WTC11 (cell line): ENCODE measurements at places on chromosomes 7 and 10.

GRCh38 chr7:20895563-20895962 lies 108.9 kb upstream of the SP8 start:
- no peak for DNase-seq

- DNase-seq, result no peak
Measured at GRCh38 chr7:22696541-22697228, 30.3 kb upstream of the IL6 start.

DNA sequence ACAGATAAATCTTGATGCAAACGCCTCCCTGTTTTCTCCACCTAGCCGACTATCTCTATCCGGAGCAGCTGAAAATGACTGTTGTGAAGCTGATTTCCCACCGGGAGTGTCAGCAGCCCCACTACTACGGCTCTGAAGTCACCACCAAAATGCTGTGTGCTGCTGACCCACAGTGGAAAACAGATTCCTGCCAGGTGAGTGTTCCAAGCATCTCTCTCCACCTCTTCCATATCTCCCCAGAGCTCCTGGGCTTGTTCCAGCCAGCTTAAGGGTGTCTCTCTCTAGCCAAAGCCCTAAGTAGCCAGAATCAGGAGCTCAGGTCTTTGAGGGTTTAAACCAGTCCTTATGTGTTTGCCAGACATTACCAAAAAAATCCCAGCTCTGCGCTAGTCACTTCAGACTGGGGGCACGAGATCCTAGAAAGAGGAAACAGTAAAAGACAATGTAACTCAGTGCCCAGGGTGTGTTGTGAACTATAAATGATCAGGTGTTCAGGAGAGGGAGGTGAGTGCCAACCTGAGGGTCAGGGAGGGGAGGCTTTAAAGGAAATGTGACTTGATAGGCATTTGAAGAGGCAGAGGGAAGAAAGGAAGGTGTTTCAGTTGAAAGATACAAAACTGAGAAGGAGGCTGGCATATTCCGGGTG lies 4.4 kb downstream of the PLAU start:
- no peak for DNase-seq

DNA sequence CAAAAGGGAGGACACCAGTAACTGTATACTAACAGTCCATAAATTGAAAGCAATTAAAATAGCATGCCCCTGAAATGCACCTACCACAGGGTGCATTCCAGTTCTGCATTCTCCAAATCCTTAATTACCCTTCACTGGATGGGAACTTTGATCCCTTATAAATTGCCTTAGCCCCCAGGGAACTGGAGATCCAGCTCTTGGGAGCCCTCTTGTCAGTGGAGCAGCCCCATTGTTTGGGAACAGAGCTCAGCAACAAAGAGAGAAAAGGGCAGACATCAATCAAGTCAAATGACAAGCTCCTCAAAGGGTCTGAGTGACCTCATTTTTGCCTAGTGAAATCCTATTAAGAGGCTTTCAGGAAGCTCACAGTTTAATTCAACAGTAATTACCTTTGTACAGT lies 472.6 kb downstream of the XPNPEP1 start:
- DNase-seq, result no peak

- DNase-seq, result no peak
Measured at GRCh38 chr10:17782921-17783665, 26.1 kb upstream of the MRC1 start.

- DNase-seq, result no peak
Measured at GRCh38 chr10:99531696-99532593, 797 bp upstream of the NKX2-3 start.

DNA sequence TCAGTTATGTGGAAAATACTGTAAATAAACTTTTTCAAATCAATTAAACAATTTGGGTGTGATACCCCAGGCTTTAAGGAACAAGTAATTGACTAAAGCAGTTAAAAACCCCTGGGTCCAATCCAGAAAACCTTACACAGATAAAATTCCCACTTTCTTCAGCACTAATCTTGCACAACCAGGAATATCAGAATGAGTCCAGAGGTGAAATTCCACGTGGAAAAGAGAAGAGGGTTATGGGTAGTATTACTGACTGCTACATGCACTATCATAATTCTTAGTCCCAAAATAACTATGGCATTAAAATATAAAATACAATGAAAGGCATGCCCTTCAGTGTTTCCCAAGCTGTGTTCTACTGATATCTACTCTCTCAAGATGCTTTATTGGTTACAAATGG lies 135.7 kb upstream of the STEAP4 start:
- DNase-seq, result no peak

GRCh38 chr7:33067921-33068320 lies 5.3 kb upstream of the NT5C3A start:
- DNase-seq, result no peak

- no peak for DNase-seq
Measured at GRCh38 chr7:116215551-116215950, 5.2 kb downstream of the TES start.

DNA sequence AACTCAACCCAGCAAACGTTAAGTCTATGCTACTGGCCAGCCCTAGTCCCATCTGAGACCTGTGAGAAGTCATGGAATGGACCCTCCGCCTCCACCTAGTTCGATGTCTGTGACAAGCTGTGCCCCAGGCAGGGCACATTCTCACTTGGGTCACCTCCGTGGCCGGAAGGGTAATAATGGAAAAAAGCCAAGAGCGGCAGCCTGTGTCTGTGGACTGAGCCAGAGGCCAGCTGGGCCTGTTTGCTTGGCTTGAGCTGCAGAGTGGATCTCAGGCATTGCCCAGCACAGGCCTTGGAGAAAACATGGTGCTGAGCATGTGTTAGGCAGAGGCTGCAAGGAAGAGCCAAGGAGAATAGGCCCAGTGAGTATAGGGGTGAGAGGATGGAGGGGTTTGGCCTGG lies 97.8 kb downstream of the GALNT17 start:
- no peak for DNase-seq

DNA sequence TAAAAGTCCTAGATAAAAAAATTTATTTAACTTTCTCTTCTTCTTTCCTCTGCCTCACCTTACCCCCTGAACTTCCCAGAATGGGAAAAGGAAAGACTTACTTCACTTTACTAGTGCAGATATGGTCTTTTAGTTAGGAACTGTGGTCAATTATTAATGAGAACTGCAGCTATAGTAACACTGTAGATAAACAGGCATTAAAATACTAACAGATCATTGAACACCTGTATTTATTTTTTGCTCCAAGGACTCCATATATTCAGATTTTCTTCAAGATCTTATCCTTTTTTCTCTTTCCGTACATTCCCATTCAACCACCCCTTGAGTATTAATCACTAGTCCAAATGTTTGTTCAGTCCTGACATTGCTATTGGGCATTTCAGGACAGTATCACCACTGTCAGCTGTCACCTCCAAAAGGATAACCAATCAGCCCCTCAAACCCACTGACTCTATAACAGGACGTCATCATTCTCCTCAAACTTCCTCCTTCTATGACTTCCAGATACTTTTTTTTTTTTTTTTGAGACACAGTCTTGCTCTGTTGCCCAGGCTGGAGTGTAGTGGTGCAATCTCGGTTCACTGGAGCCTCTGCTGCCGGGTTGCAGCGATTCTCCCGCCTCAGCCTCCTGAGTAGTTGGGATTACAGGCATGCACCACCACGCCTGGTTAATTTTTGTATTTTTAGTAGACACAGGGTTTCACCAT lies 4.2 kb downstream of the CPVL start:
- no peak for DNase-seq

DNA sequence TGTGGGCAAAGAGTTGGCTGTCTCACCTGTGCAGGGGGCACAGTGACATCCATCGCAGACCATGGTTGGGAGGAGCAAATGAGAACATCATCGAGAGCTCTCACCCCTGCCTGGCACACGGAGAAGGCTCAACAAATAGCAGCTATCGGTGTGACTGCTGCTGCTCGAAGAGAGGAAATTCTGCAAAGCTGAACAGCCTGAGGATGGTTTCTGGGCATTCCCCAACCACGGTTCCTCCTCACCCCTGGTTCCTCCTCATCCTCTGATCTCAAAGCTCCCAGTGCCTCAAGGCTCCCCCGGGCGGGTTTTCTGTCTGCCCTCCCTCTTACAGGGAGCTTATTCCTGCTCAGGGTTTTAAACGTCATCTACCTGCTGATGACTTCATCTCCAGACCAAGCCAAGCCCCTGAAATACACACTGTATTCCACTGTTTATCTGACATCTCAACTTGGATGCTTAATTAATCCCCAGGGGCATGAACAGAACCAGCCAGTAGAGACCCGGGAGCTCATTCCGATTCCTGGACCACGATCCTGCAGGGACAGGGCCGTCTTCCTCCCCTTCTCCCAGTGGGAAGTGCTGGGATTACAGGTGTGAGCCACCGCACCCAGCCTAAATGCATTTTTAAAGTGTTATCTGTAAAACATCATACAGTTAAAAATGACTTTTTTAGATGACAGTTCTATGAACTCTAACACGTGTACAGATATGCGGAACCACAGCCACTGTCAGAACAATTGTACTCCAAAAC lies 19.5 kb upstream of the NOM1 start:
- DNase-seq, result no peak

DNA sequence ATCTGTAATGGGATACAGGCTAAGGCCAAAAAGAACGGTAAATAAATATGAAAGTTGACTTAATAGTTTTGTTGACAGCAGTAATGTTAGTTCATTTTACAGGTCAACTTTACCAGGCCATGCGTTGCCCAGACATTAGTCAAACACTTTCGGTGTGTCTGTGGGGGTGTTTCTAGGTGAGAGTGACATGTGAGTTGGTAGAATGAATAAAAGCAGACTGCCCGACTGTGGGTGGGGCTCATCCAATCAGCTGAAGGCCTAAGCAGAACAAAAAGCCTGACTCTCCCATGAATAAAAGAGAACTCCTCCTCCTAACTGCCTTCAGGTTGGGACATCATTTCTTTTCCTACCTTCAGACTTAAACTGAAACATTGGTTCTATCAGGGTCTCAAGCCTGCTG lies 132.3 kb downstream of the MTPAP start:
- DNase-seq, result no peak

DNA sequence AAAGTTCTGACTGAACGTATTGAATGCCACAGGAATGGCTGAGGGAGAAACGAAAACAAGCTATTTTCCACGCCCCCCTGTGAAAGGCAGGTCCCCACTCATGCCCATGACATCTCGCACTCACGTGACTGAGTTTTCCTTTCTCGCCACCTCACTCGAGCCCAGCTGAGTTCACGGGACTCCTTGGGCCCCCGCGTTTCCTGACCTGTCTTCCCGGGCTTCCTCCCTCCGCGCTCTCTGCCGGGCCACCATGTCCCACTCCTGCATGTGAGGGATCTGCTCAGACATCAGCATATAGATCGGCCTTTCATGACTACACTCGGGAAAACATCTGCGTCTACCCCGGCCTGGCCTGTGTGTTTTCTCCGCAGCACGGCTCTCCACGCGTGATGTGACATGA lies 226.0 kb upstream of the ADARB2 start:
- DNase-seq, result no peak

GRCh38 chr10:85315657-85316056 lies 987.3 kb downstream of the CCSER2 start:
- no peak for DNase-seq

DNA sequence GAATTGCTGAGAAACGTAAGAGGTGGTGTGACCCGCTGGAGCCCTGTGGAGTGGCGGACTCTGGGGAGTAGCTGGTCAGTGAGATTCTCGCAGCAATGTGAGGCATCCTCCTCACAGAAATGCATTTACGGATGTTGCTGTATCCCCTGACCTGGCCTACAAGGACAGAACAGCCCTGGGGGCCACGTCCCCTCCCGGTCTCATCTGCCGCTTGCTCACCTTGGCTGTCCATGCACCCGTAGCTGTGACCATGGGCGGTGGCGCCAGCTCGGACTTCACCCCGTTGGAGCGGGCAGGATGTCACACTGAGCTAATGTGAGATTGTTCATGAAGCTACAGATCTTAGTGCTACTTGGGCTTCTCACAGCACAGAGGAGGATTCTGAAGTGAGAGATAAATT lies 193.8 kb downstream of the EBF3 start:
- peak; percentile 8 for DNase-seq

DNA sequence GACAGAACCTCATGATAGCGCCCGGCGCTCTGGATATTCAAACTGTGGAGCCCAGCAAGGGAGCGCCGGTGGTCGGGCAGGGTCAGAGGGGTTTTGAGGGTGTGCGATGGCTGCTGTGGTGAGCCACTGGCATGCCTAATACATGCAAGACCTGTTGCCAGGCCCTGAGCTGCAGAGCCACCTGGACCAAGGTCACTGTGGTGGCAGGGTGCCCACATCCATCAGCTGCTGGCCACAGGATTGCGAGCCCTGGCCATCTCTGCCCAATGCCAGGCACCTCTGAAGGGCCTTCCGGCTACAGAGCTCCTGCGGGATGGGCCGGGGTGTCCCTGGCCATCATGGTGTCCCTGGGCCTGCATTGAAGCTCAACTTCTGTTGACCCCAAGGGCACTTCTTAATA lies 123.0 kb upstream of the TNRC18 start:
- no peak for DNase-seq

- DNase-seq, result no peak
Measured at GRCh38 chr10:11830836-11831519, 7.8 kb downstream of the PROSER2 start.

- no peak for DNase-seq
Measured at GRCh38 chr10:132048294-132048667, 17.5 kb upstream of the JAKMIP3 start.

DNA sequence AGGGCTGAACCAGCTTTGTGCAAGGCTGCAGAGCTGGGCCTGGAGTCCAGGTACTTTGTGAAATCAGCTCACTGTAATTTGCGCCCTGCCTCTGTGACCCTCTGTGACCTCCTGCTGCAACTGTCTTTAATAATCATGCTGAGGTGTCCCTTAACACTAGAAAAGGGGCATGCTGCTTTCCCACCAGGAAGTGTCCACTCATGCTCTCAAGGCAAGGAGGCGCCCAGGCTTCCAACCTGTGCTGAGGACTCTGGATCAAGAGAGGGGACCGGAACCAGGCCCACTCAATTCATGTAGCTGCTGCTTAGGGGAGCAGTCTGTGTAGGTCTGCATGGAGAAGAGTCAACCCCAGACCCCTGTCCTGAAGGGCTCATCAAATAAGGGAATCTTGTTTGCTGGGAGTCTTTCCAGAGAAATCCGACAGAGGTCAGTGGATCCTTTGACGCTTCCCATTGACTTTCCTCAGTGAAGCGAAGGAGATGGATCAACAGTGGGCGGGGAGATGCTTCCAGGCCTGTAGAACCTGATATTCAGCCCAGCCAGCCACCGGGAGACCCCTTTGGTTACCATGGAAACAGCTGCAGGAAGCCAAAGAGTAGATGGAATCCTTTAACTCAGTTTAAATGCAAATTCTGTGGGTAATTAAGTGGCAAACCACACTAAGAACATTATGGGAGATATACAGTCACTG lies 945.9 kb downstream of the GRID1 start:
- DNase-seq, result peak; percentile 70

GRCh38 chr10:80356989-80357850 lies 639 bp downstream of the DYDC2 start:
- peak; percentile 62 for DNase-seq

GRCh38 chr7:127404286-127405072 lies 12.0 kb upstream of the ZNF800 start:
- no peak for DNase-seq

DNA sequence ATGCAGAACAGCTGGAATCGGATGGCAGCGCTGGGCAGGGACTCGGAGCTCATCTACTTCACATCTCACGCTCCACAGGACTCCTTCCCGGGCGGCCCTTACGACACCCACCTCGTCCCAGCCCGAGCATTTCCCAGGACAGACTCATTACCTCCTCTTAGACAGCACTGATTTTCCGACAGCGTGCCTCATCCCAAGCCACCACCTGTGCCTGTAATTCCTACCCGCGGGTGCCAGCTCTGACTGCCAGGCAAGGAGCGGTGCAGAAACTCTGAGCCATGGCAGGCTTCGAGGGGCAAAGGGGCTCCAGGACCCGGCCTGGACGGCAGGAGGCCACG lies 25.6 kb downstream of the GPER1 start:
- DNase-seq, result no peak
